ENCODE measurements at places on chromosomes 3 and 15.

DNA sequence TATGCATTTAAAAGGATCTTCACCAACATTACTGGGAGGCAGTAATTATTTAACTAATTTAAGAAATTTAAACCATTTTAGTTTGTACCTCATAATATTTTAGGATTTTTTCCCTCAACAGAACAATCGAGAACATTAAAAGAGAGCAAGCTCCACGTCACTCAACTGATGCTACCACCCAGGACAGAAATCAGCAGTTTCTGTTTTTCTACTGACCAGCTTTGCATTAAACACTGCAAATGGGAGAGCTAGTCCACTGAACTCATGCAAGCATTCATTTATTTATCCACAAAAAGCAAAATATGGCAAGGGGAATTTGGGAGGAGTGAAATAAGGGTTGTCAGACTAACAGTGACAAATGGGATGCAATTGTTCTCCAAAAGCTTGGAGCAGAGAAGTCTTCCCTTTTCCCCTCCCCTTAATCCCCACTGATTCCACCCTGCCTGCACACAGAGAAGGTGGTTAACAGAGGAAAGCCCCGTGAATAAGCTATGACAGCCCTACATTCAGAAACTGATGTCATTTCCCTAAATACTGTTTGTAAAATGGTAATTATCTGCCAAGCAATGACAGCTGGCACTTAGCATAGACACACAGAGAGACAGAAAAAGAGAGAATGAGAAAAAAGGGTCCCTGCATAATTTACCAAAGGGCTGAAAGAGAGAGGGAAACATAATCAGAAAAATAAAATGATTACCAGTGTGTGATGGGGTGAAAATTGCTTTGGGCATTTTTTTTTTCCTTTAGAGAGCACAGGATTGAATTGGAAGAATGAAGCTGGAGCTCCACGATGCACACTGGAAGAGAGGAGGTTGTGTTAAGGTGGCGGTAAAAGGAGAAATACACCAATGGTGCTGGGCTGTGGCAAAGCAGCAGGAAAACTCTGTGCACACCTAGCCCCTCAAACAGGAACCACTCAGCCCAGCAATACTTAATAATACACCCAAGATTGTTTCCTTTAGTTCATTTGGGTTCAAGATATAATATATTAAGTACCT is 777.4 kb downstream of the TUSC7 start:
- DNase-seq: peak; percentile 1

GRCh38 chr3:12479919-12480427 is 4.3 kb upstream of the TSEN2 start:
- peak; percentile 82 for DNase-seq

DNA sequence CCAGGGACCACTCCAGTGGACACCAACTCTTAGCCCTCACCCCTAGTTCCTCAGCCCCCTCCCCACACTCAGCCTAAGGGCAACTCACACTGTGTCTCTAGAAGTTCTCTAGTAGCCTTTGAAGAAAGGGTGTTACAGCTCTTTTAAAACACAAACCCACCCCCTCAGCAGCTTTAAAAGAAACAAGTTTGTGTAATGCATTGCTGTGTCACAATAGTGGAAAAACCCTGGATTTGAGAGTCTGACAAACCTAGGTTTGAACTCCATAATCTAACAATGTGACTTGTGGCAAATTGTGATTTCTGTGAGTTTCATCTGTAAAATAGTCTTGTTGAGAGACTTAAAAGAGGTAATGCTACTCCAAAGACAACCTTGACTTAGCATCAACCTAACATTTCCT is 54.0 kb downstream of the PLCH1 start:
- no peak for DNase-seq

GRCh38 chr3:153596401-153596800 is 434.4 kb downstream of the RAP2B start:
- no peak for DNase-seq

DNA sequence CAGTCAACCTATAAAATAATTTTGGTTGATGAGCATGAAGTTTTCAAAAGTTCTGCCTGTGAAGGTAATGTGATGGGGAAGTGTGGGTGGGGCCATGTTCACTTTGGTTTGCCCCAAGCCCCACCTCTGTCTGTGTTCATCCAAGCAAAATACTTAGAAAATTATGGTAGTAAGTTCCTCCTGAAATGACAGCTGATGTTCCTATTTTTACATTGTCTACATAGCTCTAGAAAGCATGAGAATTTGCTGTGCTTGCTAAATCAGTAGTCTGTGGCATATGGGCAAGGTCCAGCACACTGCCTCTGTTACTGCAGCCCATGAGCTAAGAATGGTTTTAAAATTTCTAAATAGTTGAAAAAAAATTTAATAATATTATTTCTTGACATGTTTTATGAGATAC is 21.9 kb upstream of the CP start:
- peak; percentile 72 for DNase-seq

GRCh38 chr3:149895339-149895738 is 75.4 kb downstream of the PFN2 start:
- no peak for DNase-seq

DNA sequence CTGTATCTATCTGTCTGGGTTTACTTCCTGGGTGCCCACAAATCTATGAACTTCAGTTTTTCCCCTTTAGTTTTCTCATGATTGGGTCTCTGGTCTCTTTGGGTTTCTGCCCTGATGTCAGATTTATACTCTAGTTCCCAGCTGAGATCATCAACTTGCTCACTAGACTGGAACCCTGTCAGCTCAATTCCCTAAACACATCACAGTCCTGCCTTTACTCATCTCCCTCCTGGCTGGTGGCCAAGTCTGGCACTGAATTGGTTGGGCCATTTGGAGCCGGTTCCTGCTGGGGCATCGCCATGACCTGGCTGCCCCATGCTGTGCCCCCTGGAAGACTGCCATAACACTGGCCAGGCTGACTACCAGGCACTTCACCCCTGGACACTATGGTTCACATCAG is 345.3 kb downstream of the CHST2 start:
- DNase-seq: peak; percentile 24

GRCh38 chr3:127204841-127205582 is 12.1 kb downstream of the PRR23E start:
- no peak for DNase-seq

DNA sequence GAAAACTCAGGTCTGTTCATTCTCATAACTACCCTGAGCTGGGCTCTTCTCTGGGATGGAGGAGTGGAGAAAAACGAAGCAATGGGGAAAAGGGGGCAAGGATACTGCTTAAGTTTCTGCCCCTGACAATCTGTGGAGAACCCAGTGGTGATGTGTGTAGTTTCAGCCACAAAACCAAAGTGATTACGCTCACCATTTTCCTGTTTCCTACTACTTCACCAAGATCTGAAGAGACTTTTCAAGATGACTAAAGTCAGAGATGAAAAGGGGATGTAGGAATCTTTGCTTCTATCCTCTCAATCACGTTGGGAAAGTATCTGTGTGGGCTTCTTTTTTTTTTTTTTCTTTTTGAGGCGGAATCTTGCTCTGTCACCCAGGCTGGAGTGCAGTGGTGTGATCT is 8.3 kb upstream of the UBE2E1 start:
- DNase-seq: no peak

GRCh38 chr3:28940530-28940929 is 340.3 kb upstream of the RBMS3 start:
- DNase-seq: peak; percentile 84

- DNase-seq: no peak
Measured at GRCh38 chr3:102081572-102082289, 232.4 kb downstream of the NFKBIZ start.

DNA sequence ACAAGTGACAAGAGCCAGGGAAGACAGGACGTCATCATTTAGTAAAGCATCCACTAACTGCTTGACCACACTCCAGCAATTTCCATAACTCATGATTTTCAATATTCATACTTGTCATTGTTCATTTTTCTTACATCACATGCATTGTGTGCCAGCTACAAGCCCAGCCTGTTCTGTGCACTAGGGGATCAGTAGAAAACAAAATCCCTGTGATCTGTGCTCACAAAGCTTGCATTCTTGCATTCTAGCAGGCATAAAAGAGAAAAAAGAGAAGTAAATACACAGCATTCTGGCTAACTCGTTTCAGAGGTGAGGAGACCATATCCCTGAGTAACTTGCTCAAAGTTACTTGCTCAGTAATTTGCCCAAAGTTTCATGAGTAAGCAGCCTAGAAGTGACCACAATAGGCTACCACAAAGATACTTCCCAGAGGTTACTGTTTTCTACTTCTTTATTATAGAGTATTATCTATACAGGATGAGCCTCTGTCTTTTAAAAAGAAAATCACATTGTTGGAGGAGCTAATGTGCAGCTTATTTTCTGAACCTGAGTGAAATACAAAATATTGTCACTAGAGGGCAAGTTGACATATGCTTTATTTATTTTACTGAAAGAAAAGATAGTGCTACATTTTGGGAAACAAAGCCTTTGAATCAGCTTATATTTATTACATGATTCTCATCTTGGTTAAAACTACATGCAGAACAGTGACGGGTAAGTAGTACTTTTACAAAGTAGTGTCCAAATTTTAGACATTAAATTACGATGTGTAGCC is 701.4 kb upstream of the LMCD1 start:
- no peak for DNase-seq

DNA sequence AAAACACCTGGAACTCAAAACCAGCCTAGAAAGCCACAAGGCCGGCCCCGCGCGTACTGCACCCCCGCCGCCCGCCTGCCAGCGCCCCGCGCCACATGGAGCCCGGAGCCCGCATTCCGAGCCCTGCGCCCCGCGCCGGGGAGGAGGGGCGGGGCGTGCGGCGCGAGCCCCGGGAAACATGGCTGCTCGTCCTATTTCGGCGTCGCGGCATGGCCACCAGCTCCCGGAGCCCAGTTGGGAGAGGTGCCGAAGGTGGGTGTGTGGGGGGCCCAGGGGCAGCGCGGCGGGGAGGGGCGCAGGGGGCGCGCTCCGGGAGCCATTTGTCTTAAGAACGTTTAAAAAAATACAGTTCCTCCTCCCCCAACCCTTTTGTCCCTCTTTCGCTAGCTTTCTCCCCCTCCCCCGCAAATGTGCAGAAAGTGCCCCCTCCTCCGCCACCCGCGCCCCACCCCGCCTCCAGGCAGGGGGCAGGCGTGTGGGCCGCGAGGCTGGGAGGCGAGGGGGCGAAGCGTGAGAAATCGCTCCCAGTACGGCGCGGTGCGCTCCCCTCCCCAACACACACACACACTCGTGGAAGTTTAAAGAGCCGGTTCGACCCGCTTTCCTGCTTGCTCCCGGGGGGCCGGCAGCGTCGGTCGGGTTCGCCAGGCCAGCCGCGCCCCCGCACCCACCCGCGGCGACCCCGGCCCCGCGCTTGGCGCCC is 2.5 kb downstream of the ANP32A start:
- DNase-seq: peak; percentile 79

DNA sequence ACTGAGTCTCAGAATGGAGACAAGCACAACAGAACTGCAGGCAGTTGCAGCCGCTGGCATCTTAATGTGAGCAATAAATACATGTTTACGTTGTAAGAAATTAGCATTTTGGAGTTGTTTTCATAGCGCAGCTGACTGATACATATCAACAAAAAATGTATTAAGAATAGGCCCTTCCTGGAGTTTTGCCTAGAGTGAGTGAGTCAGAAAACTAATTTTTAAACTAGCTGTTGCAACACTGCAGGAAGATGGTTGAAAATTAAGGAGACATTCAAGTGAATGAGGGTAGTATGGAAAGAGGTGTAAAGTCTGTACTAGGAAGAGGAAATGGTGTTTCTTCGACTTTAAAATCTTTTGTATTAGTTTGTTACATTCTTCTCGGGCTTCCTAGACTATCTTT is 39.6 kb upstream of the TIMP4 start:
- DNase-seq: peak; percentile 41

- no peak for DNase-seq
Measured at GRCh38 chr3:175475765-175476164, 616.6 kb downstream of the NAALADL2 start.

GRCh38 chr3:118778201-118778600 is 256.4 kb downstream of the IGSF11 start:
- DNase-seq: no peak

GRCh38 chr3:56783644-56784447 is 17.9 kb downstream of the ARHGEF3 start:
- peak; percentile 70 for DNase-seq

DNA sequence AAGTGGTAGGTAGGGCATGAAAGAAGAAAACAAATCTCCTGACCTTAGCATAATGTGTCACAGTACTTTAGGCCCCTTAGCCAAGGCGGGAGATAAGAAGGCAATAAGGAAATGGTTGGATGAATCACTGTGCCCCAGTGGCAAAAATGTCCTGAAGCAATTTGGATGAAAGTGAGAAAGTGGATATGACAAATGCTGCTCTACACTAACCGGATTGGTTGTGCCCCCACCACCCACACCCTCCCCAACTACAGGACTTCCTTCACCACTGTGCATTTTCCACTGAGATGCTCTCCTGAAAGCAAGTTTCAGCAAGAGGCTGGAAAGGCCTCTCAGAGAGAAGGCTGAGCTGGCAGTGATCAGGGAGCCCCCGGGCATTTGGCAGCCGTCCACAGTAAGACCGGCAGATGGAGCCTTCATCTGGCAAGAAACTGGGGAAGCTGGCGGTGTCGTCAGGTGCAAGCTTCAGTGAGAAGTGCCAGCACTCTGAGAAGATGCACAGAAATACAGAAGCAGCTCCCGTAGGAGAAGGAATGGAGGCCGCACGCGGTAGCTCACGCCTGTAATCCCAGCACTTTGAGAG is 63.8 kb downstream of the ATP1B3 start:
- peak; percentile 72 for DNase-seq

DNA sequence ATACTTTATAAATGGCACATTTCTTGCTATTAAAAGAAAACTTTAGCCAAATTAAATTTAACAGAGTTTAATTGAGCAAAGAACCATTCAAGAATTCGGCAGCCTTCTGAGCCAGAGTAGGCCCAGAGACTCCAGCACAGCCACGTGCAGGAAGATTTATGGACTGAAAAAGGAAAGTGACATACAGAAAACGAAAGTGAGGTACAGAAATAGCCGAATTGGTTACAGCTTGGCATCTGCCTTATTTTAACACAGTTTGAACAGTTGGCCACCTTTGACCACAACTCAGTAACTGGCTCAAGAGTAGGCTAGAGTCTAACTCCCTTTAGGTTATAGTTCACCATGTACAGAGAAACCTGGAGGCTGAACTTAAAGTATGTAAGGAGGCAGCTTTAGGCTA is 17.6 kb downstream of the CFAP44 start:
- no peak for DNase-seq

- DNase-seq: no peak
Measured at GRCh38 chr15:81108427-81108826, 25.6 kb upstream of the CFAP161 start.

DNA sequence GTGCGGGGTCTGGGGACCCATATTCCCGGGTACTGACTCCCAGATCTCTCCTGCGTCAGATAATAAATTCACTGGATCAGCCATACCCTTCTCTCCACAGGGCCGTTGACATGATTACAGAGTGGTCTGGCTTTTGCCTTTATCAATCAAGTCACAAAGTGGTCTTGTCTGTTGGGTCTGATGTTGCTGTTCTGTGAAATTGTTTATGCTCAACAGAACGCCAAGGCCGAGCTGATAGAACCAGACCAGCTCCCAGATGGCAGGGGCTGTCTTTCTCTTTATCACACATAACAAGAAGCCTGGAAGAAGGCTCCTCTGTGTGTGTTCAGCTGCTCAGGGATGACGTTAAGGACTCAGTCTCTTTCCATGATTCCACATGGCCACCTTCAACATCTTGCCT is 751 bp upstream of the DCLK3 start:
- DNase-seq: no peak

GRCh38 chr3:188165596-188165995 is 11.6 kb downstream of the LPP start:
- DNase-seq: no peak

GRCh38 chr3:145959457-145960088 is 201.4 kb downstream of the PLOD2 start:
- DNase-seq: no peak

All from myocyte (in vitro differentiated cells).